ENCODE measurements at places on chromosomes 3 and 15.

- no peak for DNase-seq
Observed at GRCh38 chr3:122313281-122313680, 11.8 kb upstream of the CSTA start.

- no peak for DNase-seq
Observed at GRCh38 chr3:65593780-65594752, 444.7 kb downstream of the MAGI1 start.

GRCh38 chr15:89282631-89283030 lies 38.9 kb downstream of the FANCI start:
- DNase-seq, result no peak

- no peak for DNase-seq
Observed at GRCh38 chr15:98433856-98434255, 214.5 kb upstream of the IGF1R start.

GRCh38 chr15:58952751-58953150 lies 19.3 kb upstream of the SLTM start:
- no peak for DNase-seq

DNA sequence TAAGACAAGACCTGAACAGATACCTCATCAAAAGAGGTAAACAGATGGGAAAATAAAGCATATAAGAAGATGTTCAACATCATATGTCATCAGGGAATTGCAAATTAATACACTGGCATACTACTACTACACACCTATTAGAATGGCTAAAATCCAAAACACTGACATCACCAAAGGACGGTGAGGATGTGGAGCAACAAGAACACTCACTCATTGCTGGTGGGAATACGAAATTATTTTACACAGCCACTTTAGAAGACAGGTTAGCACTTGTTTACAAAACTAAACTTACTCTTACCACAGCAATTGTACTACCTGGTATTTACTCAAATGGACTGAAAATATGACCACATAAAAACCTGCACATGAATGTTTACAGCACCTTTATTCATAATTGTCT lies 119.6 kb downstream of the GSK3B start:
- DNase-seq, result no peak

DNA sequence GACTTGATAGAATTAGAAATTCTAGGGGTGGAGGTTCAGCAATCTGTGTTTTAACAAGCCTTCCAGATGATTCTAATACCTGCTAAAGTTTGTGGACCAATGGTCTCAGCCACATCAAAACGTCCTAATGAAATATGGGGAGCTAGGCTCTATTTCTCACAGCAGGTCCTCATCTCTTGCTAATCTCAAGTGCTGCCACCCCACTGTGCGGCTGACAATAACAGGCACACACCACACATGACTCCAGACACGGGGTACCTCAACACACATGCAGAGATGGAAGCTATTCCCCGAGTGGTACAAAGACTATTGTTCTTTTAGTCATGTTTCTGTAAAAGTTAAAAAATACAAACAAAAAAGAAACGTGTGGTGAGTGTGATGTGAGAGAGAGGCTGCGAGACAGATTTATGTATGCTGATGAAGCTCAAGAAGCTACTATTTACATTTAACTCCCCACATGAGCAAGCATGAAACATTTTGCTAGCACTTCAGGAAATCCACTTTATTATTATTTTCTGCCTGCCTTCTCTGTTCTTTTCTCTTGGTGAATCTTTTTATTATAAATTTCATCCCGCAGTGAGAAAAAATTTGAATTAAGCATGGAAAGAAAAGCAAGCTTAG lies 405.6 kb downstream of the MAGI1 start:
- DNase-seq, result no peak

DNA sequence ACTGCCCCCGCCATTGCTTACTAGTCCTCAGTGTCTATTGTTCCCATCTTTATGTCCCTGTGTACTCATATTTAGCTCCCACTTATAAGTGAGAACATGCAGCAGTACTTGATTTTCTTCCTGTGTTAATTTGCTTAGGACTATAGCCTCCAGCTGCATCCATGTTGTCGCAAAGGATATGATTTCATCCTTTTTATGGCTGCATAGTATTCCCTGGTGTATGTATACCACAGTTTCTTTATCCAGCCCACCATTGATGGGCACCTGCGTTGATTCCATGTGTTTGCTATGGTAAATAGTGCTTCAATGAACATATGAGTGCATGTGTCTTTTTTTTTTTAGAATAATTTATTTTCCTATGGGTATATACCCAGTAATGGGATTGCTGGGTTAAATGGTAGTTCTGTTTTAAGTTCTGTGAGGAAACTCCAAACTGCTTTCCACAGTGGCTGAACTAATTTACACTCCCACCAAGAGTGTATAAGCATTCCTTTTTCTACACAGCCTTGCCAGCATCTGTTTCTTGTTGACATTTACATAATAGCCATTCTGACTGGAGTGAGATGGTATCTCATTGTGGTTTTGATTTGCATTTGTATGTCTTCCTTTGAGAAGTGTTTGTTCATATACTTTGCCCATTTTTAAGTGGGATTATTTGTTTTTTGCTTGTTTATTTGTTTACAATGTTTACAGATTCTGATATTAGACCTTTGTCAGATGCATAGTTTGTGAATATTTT lies 53.7 kb downstream of the GALK2 start:
- no peak for DNase-seq
